Esophagus squamous epithelium (tissue), 5 donors: ENCODE measurements at places on chromosomes 12 and 14.

- no peak for DNase-seq
Measured at GRCh38 chr12:120115692-120116440, 687 bp downstream of the RAB35 start.

GRCh38 chr12:26748741-26749431 is 84.1 kb downstream of the ITPR2 start:
- no peak for DNase-seq

GRCh38 chr14:22456998-22457594 is 131.9 kb downstream of the DAD1 start:
- DNase-seq = no peak

DNA sequence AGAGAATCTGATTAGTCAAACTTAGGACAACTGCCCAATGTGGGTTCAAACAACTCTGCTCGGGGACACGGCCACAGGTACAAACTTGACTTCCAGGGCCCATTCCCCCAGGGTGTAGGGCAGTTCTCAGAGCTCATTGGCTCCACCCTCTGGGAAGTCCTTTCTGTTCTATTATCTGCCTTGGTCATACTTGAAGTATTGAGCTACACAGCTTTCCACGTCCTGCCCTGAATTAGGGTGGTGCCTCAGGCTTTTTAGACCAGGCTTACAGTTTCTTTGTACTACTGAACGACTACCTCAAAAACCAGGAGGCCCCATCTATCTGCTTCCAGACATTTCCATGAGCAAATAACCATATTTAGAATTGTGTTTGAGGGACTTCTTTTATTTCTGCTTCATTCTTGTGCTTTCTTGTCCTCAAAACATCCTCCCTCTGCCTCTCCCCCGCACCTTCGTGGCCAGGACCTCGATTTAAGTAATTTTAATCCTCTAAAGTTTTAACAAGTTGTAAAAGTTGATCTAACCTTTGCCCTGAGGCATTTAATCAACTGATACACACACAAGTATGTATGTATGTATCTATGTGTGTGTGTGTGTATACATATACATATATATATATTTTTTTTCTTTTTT is 281.7 kb upstream of the AMIGO2 start:
- peak; percentile 12 for DNase-seq

GRCh38 chr12:14928931-14929330 is 9.4 kb downstream of the ERP27 start:
- DNase-seq = no peak
